ENCODE measurements at places on chromosomes 7 and 10.

DNA sequence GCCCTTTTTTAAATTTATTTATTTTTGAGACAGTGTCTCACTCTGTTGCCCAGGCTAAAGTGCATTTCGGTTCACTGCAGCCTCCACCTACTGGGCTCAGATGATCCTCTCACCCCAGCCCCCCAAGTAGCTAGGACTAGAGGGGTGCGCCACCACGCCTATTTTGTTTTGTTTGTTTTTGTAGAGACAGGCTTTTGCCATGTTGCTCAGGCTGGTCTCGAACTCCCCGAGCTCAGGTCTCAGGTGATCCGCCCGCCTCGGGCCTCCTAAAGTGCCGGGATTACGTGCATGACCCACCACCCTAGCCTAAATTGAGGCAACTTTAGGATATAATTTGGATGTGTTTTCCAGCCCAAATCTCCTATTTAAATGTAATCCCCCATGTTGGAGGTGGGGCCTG, 805 bp downstream of the ZNF736 start:
- DNase-seq, result no peak

DNA sequence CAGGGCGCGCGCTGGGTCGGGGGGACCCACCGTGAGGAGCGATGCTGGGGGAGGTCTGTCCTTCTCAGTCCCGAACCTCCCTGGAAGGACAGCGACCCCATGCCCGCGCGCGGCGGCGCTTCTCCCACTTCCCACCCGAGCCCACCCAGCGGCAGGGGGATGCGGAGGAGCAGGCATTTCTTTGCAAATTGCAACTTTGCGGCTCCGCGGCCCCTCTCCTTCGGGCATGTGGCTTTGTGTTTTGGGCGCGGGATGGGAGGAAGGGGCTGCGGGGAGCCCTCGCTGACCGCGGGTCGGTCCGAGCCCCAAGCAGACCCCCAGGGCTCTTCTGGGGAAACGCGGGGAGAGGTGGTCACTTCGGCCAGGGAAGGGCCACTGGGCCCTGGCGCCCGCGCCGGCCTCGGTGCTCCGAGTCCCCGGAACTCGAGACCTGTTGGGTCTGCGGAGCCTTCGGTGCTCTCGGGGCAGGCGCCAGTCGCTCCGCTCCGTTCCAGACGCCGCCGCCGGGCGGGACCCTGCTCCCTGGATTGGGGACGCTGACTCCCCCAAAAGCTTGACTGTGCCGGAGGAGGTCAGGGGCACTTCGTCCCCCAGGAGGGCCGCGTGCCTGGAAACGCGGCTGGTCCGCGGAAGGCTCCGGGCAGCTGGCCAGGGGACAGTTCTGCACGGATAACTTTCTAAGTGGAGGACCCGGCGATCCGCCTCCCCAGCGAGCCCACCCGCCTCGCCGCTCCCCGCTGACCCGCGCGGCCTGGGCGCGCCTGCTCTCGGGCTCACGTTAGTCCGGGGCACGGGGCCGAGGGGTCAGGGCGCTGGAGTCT, 164.2 kb upstream of the DPP6 start:
- DNase-seq, result no peak

DNA sequence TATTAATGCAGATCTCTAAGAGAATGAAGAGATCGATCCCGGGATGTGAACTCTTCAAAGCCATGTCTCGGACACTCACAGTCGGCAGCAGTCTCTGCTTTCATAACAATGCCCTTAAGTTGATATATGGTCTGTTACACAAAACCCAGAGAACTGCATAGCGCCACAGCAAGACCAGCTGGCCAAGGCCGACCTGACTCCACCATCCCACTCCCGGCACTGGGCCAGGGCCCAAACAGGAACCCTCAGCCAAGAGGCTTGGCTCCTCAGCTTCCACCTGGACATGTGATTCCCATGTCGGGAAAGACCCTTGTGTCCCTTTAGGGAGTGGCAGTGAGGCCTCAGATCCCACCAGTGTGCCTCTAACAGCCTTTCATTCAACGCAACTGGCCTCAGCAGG, 106.6 kb upstream of the RNF32 start:
- no peak for DNase-seq

GRCh38 chr10:90888387-90888786, 16.6 kb downstream of the RPP30 start:
- DNase-seq, result no peak

GRCh38 chr7:79008786-79009185, 444.7 kb downstream of the MAGI2 start:
- DNase-seq, result no peak

DNA sequence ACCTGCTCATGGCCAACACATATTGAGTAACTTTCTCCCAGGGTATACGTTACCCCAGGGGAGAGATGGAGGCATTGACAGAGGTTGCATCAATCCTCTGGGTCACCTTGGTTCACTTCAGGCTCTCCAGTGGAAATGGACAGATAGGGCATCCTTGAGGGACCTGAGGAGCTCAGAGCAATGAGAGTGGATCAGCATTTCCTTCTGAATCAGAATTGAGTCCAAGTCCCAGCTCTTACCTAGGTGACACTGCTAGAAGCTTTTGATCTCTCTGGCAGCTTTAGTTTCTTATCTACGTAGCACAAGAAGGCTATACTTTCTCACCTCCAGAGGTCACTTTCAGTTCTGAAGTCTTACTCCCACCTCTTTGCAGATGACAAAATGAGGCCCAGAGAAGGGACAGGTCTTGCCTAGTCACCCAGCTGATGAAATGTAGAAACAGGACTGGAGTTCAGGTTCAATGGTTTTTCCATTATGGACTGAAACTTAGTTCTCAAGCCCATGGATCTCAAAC, 35.2 kb downstream of the PANK1 start:
- no peak for DNase-seq

- DNase-seq, result no peak
These were observed 65.1 kb upstream of the PHF14 start for GRCh38 chr7:10908600-10908999.

DNA sequence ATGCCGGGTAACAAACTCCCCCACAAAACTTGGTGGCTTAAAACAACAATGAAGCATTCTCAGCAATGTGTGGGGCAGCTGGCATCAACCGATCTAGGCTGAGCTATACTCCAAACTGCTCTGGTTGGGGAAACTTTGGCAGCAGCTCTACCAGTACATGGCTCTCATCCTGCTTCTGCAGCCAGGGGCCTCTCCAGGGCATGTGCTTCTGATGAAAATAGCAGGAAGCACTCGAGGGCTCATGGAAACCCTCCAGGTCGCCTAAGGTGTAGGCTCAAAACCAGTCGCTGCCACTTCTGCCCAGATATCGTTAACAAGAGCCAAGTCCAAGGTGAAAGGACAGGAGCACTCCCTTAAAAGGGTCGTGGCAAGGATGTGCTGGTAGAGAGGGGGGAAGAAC, 134.1 kb downstream of the TEX36 start:
- no peak for DNase-seq

- DNase-seq, result peak; percentile 74
These were observed 341.2 kb downstream of the PTPRN2 start for GRCh38 chr7:158246272-158246959.

Measured in vagina (tissue), 2 donors.